Upper lobe of left lung (tissue), 6 donors: ENCODE measurements at places on chromosomes 1 and 21. TPM values are rescaled to one million over a fixed set of nuclear protein-coding genes. Genes with fewer than 3 reads are reported as not detected.

- DNase-seq, result no peak
These were observed 653.9 kb upstream of the USP24 start for GRCh38 chr1:55869065-55869464.

- no peak for DNase-seq
These were observed 2.8 kb downstream of the IFI16 start for GRCh38 chr1:159012495-159012894.

DNA sequence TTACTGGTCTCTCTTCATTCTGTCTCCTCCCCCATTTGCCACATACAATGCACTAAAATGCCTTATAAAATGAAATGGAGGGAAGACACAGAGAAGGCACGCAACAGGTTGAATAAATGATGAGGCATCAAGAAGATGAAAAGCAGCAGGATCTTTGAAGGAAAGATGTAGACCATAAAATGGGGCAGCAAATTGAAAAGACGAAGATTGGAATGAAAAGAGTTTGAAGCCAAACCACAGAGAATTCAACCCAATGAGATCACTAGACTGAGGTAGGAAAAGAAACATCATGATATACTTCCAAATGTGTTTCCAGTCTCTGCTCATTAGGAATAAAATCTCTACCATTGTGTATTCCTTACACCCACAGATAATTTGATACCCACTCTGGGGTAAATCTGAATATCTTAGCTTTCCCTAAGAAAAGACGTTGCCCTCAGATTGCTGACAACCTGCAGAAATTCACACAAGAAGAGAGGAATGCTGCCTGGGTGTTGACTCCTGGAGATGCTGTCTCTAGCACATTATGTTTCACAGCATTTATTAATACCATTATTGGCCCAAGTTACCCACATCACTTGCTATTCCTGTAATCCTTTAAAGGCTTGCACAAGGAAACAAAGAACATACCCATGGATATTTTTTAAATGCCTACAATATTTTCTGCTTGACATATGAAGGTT lies 230.9 kb downstream of the LTN1 start:
- DNase-seq, result no peak

Gene DLGAP3
- 0.30 TPM for total RNA-seq

Gene TDRKH
- 12.7 TPM for total RNA-seq
